ENCODE measurements at places on chromosomes 5 and 9.

DNA sequence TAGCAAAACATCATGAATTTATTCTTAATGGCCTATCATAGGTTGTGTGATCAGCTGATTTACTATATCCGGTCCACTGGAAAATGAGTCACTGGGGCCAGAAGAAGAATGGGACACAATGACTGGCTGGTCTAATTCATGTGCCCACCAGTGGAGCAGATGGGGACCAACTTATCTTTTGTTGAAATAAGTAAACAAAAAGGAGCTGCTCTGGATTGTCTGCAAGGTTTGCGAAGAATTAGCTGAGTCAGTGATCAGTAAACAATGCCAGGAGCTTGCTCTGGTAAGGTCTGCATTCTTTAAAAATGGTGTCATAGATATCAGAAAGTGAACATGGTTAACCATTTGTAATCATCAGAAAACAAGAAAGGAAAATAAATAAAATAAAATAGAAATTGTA lies 128.0 kb downstream of the RASEF start:
- peak; percentile 48 for DNase-seq

DNA sequence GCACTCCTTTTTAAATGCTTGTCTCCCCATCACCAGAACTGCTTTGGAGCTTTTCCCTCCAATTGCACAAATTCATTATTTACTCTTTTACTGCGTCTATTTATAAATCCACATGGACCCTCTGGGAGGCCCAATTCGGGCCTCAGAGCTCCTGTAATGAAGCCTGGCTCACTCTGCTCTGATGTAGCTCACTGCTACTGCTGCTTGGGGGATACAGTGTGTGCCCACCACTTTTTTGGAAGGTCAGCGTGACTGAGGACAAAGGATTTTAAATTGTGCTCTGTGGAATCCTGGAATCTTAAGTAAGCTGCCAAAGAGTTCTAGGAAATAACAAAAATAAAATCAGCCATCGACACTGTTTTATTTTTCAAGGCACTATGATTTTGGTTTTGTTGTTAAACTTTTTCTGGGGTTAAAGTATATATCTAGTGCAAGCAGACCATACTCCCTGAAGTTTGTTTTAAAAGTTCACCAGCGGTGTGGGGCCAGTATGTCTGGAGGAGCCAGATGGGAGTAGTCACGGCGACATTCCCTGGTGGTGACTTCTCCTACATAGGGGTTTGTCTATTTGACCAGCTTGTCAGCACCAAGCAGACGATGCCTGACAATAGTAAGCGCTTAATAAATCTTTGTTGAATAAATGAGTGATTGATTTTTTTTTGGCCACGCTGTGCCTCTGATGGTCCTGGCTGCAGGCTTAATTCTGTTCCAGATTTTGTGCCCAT lies 142.8 kb downstream of the TMEM38B start:
- DNase-seq = no peak

DNA sequence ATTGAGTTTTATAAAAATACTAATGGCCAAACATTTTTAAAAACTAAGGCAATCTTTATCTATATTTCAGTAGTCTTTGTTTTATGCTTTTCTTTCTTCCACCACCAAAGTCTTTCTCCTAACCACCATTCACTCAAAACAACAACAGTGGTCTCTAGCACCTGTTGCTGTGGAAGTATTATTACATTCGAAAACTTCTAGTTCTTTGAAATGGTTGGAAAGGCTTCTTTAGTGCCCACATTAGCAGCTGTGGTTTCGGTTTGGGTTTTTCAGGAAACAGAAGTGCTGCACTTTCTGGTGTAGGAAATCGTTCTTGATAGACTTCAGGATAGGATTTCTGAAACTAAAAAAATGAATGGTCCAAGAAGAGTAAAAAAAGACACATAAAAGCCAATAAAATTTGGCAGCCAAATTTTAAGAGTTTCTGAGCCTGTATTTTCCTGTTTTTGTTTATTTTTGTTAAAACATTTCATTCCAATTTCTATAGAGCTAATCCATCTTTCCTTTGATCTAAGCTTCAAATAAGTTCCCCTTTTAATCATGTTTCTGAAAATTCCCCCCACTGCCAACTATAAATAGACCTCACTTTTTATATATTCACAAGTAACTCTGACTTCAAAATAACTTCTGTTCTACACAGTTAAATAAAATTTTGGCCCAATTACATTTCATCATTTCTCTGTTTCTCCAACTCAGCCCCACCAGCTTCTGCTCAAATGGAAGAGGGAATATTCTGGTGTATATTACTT lies 102.2 kb downstream of the DEPDC1B start:
- no peak for DNase-seq

GRCh38 chr9:104686081-104686480 lies 8.2 kb upstream of the OR13D1 start:
- DNase-seq = no peak

DNA sequence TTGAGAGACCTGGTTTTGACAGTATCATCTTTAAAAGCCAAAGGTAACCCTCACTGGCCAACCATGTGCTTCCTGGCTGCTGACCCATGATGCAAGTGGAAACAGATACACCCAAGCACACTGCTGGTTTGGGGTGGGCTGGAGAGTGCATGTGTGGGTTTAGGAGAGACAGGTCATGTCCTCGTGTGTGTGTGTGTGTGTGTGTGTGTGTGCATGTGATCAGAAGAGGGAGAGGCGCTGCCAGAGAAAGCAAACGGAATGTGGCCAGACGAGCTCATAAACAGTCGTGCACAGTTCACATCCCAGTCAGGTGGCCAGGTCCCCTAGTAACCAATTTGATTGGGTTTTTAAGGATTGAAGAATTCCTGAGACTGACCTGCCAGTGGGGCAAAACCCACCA lies 112.8 kb upstream of the ICE1 start:
- DNase-seq = no peak

DNA sequence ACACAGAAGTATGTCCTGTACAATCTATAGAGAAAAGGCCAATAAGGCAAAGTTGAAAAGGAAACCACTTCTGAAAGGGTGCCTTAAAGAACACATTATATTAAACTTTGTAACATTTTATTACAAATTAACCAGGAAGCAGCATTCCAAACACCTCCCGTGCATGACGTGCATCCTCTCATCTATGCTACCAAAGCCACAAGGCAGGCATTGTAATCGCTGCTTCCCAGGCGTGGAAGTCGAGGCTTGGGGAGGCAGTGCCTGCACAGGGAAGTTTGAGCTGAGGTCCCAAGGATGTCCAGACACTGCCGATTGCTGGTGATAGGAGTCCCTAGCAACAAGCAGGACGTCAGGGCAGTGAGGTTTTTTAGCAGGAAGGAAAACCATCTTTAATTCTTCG lies 44.3 kb upstream of the BARHL1 start:
- DNase-seq = no peak

- DNase-seq = no peak
Measured at GRCh38 chr9:34396276-34397214, 19.8 kb upstream of the MYORG start.

- peak; percentile 59 for DNase-seq
Measured at GRCh38 chr5:107557051-107557658, 113.6 kb downstream of the EFNA5 start.

DNA sequence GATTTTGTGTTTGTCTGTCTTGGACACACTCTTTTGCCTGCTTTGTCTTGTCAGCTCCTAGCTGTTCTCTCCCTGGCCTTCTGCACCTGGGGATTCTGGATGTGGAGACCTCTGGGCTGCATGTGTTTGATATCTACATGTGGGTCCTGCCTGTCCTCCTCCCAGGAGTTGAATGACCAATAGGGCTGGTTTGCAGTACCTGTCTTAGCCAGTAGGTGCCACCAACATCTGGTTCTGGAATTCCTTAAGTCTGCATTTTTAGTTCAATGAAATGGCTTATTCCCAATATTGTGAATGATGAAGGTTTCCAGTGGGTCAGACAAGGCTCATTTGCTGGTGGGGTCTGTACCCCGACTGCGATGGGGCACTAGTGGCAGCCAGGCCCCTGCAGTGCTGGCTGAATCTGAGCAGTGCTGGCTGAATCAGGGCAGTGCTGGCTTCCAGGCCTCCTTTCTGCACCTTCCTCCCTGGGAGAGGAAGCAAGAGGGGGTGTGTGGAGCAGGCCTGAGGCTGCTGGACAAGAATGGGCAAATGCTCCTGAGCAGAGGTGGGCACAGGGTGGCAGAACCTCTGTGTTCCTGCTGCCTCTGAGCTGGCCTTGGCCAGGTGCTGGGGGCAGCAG lies 73.3 kb downstream of the RXRA start:
- DNase-seq = no peak

GRCh38 chr5:157516626-157517325 lies 56.8 kb downstream of the NIPAL4 start:
- peak; percentile 70 for DNase-seq
